ENCODE measurements at places on chromosomes 2 and 18.

DNA sequence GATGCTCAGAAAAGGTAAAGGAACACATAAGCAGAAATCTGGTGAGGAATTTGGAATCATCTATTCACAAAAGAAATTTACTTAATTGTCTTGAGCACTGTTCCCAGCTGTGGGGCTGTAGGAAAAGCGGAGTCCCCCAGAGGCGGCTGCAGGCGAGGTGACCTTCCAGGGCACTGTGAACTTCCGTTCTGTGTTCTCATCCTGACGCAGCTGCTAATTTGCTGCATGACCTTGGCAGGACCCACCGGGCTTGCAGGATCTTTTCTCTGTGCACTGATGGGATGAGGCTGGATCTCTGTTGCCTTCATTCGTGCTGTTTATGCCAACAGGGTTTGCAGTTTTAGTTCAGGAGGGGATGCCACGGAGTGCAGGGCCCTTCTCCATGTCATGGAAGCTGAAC is 301.9 kb upstream of the MYT1L start:
- no peak for DNase-seq

GRCh38 chr2:217501887-217502286 is 500.9 kb downstream of the TNS1 start:
- DNase-seq = no peak

- DNase-seq = no peak
Measured at GRCh38 chr2:212949786-212950185, 201.6 kb downstream of the IKZF2 start.

- no peak for DNase-seq
Measured at GRCh38 chr2:9655441-9656269, 24.9 kb upstream of the YWHAQ start.

DNA sequence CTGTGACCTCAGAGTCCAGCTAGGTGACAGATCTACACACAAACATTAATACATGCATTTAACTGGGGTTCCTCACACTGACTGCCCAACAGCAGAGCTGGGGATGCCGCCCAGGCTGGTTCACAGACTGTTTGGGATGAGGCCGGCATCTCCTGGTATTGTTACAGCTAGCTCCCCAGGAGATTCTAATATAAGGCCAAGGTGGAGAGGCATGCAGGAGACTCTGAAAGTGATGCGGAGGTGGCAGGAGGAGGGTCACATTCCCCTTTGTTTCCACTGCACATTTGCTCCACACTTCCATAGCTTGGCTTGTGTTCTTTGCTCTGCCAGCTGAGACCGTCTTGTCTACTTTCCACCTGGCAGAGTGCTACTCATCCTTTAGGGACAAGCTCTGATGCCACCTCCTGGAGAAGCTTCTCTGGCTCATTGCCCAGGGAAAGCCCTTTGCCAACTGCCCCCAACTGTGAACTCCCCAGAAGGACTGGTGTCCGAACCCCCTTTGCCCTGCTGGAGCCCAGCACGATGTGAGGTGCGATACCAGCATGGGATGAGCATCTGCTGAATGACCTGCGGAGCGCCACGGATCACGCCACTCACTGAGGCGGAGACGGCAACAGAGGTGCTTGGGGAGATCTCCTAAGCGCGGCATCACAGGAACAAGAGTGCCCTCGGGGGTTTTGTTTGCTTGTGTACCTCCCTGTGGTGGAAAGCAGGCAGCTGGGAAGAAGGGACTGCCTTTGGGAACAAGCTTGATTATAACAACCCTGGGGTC is 88.8 kb downstream of the UXS1 start:
- DNase-seq = no peak

- DNase-seq = no peak
Measured at GRCh38 chr2:235603659-235604058, 109.8 kb downstream of the AGAP1 start.

GRCh38 chr2:207243601-207244000 is 77.9 kb upstream of the KLF7 start:
- DNase-seq = no peak

GRCh38 chr2:171515672-171516298 is 6.5 kb upstream of the CYBRD1 start:
- DNase-seq = no peak
